SIG-M5 (cell line): ENCODE measurements at places on chromosomes 13 and 19.

GRCh38 chr19:48186541-48186991 lies 16.1 kb downstream of the ZSWIM9 start:
- DNase-seq = no peak

DNA sequence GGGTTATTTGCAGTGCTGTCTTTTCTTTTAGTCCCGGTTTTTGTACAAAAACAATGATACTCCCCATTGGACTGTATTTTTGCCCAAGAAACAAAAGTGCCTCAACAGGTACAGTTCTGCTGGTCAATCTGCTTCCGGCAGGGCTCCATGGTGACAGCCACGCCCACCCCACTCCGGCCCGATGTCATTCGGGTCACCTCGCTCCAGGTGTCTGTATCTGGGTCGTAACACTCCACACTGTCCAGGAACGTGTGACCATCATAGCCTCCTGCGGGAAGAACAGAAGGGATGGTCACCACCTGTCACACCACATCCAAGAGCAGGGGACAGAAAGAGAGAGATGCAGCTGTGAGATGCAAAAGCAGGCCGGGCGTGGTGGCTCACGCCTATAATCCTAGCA lies 16.6 kb downstream of the KEAP1 start:
- no peak for DNase-seq

DNA sequence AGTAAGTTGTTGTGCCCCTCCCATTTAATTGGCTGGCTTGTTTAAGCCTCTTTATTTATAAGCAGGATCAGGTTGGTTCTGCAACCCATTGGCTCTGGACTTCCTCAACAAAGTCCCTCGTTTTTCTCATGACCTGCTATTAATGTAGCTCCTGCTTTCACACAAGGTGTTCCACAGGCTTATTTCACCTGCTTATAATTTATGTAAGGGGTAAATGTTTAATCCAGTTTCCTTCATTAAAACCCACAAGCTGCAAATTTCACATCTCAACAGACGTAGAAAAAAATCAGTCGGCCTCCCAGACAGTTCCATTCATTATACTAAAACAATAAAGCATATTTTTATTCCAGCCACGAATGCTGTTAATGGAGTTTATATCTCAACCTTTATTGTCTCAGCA lies 86.1 kb downstream of the TBC1D4 start:
- DNase-seq = no peak

GRCh38 chr19:13823256-13823655 lies 28.0 kb downstream of the ZSWIM4 start:
- no peak for DNase-seq

- no peak for DNase-seq
These were observed 334.8 kb downstream of the SLC7A1 start for GRCh38 chr13:29260684-29261083.

DNA sequence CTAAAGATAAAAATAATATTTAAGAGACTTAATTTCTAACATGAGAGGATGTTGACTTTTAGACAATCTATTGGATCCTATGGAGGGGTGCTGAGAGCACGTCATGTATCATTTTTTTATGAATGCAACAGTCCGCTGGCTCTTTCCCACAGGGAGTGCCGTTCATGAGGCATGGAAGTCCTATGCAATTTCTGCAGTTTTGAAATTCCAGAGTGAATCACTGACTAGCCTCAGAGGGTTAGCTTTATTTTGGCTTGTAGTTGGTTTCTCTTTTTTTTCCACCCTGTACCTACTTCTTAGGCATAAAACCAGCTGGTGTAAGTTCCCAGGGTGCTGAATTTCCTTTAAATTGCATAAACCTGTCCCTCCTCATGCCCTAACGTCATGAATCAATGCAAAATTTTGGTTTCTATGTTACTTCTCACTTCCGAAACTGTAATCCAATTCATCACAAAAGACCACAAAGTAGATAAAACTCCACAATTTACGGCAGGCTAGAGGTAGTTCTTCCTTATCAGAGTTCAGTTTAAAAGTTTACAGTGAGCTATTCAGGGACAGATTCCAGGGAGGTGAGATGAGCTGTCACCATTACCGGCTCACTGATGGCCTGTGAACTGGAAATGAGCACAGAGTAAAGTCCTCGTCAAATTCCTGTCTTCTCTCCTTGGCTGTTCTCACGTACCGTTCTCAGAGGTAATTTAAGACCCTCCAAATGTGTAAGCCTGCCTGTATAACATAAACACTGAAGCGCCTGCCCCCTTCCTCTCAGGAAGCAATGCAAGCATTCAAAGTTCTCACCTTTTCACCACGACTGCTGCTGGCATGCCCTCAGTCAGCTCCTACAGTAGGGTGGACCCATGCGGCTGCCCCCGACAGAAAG lies 216.6 kb upstream of the SLC10A2 start:
- DNase-seq = no peak

DNA sequence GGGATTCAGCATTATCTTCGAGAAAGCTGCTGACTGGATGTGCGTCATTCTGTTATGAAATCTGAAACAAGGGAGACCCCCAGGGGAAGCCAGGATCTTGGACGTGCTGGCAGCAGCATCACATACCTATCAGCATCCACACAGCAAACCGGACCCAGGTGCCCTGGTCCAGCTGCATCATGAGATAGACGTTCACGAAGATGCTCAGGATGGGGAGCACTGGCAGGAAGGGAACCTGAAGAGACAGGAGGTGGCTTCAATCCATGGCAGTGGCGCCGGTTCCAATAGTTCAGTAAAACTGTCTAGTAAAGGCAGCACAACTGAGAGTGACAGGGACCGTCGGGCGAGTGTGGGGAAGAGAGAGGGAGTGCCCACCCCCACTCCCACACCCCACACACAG lies 79.5 kb downstream of the SLC7A1 start:
- no peak for DNase-seq

DNA sequence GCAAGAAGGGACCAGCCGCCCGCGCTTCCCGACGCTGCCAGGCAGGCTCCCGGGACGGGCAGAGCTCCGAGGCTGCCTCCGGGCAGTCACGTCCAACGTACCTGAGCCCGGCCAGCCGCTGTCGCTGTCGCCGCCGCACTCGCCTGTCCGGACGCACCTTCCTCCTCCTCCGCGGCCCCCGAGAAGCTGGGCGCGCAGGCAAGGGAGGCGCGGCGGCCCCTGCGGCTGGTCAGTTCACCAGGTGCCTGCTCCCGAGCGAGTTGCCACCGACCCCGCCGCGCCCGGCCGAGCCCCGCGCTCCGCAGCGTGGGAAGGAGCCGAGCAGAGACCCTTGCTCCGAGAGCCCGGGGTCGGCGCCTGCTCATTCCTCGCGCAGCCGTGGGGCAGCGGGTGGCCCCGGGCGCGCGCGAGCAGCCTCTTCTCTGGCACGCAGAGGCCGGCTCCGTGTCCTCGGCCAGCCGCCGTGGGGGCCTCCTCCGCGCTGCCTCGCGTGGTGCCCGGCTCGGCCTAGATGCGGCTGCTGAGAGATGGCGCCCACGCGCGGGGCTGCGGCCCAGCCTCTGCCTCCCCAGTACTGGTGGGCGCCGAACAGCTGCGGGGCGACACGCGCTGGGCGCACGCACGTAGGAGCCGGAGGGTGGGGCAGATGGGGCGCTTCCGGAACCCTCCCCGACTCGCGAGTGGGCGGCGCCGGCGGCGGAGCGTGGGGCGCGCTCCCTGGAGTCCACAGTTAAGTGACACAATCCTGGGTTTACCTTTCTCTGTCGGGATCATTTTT lies 419.4 kb downstream of the UQCRFS1 start:
- DNase-seq = no peak
